Cardiac muscle cell (in vitro differentiated cells and primary cell): ENCODE measurements at places on chromosomes 2 and 18. TPM values are rescaled to one million over a fixed set of nuclear protein-coding genes. Genes with fewer than 3 reads are reported as not detected.

MBOAT2 gene
- 15.6 and 38.2 TPM in 2 replicates for total RNA-seq

EPAS1 gene
- total RNA-seq, result 4.8 and 7.3 TPM in 2 replicates

MTCL1 gene
- 4.7 and 9.6 TPM in 2 replicates for total RNA-seq

UGT1A6 gene
- not detected in 2 replicates for total RNA-seq

TGFA gene
- total RNA-seq, result 0.21 and 4.6 TPM in 2 replicates

GRCh38 chr18:54777118-54777791 is 51.0 kb upstream of the RAB27B start:
- DNase-seq, result no peak

GRCh38 chr2:190443778-190444481 is 35.8 kb downstream of the MFSD6 start:
- DNase-seq, result peak; percentile 59

- DNase-seq, result no peak
Observed at GRCh38 chr18:78540636-78541529, 438.7 kb upstream of the SALL3 start.

DNA sequence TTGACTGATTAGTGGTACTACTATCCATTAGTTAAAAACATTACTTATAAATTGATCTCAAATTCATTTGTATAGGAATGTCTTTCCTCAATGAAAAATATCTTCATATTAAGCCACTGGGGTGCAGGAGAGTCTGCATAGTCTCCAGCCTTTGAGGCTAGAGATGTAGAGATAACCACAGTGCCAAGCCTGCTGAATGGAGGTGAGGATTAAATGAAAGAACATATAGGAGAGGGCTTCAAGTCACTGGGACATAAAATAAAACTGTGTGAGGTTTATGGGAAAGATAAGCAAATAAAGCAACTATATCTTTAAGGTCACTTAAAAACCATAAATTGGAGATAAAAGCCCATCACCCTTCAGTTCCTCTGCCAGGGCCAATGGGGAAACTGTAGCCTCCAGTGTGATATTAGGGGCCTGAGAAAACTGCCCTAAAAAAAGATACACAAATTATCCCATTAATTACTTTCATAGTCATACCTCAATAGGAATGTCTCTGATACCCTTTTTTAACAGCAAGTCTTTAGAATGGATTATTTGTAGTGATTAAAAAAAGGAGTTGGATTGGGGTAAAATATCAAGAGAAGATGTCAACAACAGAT is 27.6 kb downstream of the GALNT3 start:
- no peak for DNase-seq

DNA sequence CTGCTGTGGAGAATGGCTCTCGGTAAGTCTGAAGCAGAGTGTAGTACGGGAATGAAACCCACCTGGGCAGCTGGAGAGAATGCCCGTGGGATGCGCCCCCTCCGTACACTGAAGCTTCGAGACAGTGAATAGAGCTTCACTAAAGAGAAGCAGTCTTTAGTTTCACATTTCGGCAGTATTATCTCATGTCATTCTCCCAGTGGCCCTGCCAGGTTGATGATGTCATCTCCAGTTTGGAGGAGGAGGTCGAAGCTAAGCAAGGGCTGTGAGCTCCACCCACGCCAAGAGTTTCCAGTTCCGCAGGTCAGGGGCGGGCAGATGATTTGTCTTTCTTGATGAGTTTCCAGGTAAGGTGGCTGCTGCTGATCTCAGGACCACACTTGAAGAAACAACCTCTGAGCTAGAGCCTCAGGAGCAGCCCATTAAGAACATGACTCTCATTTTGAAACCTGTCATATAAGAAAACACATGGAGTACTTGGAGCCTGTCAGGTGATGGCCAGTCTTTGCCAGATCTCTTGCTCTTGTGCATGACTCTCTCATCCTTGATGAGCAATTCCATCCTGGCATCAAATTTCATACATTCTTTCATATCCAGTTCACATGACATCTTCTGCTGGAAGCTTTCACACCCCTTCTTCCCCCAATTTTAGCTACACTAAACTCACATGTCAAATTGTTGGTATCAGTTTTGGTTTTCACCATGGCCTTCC is 475.0 kb downstream of the RNF144A start:
- no peak for DNase-seq

GRCh38 chr2:48122166-48122565 is 215.9 kb upstream of the FBXO11 start:
- DNase-seq, result no peak

DNA sequence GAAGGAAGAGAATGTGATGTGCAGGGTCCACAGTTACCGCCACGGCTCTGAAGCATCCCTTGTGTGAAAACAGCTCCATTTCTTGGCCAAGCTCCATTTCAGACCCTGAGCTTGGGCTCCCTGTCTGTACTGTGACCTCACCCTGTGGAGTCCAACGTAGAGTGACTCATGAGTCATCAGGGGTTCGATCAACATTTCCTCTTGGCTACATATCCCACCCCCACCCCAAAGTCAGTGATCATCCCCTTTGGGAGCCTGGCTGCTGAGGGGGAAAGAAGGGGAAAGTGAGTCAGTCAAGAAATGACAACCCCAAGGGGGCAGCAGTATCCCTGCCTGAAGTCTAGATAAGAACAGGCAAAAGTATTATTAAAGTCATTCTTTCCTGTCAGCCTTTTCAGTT is 62.2 kb downstream of the PAPOLG start:
- DNase-seq, result peak; percentile 6

GRCh38 chr2:152420936-152421335 is 86.0 kb downstream of the FMNL2 start:
- no peak for DNase-seq

DNA sequence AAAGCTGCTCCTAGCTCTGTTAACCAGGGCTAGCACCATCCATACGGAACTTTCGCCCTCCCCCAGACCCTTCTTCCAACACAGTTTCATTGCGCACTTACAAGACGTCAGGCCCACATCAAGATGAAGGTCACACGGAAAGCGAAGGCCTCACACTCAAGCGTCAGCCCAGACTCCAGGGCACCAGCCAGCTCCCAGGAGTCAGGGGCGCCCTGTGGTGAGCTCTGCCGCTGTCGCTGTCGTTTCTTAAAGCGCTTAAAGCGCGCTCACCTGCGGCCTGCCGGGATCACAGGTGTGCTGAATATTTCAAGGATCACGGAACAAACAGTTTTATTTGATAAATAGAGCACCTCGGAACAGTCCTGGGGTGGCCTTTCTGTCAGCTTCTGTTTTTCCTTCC is 163.1 kb downstream of the CDH20 start:
- no peak for DNase-seq

DNA sequence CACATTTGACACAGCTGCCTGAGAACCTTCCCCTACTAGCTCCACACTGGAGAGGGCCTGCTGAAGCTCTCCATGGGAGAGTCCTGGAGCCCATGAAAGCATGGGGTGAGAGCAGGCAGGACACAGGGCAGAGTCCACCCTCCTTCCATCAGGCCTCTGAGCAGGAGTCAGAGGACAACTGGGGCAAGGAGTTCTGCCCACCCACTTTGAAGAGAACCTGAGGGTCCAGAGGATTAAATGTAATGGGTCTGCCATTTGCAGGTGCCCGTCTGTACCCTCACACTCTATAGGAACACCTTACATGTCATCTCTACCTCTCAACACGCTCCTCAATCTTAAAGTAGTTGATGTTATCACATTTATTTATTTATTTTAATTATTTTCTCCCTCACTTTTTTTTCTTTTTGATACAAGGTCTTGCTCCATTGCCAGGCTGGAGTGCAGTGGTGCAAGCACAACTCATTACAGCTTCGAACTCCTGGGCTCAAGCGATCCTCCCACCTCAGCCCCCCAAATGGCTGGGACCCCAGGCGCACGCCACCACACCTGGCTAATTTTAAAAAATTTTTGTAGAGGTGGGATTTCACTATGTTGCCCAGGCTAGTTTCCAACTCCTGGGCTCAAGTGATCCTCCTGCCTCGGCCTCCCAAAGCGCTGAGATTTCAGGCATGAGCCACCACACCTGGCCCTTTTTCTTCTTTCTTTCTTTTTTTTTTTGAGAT is 10.2 kb downstream of the ADRA2B start:
- no peak for DNase-seq

DNA sequence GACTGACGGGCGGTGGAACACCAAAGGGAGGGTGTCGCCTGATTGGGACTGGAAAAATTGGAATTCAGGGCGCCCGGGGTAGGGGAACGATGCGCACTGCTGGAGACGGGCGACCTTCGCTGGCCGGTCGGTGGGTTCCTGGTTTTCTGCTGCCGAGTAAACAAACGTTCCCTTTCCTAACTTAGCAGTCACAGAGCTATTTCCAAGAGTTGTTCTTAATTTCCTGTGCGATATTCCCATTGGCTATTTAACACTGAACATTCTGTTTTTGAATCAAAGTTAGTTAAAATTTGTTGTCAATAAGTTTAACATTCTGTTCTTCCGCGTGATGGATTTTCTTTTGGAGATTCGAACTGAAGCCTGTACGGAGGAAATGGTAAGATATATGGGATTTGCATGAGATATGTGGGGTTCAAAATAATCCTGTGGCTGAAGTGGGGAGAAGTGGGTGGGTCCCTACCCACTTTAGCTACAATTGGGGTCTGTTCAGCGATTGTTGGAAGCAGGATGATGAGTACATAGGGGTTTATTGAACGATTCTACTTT is 862 bp downstream of the C18orf54 start:
- DNase-seq, result no peak

GRCh38 chr18:79846936-79847557 is 49.3 kb downstream of the KCNG2 start:
- no peak for DNase-seq

GRCh38 chr2:73979021-73979420 is 5.7 kb upstream of the TET3 start:
- no peak for DNase-seq
